ENCODE measurements at places on chromosomes 12 and 14.

DNA sequence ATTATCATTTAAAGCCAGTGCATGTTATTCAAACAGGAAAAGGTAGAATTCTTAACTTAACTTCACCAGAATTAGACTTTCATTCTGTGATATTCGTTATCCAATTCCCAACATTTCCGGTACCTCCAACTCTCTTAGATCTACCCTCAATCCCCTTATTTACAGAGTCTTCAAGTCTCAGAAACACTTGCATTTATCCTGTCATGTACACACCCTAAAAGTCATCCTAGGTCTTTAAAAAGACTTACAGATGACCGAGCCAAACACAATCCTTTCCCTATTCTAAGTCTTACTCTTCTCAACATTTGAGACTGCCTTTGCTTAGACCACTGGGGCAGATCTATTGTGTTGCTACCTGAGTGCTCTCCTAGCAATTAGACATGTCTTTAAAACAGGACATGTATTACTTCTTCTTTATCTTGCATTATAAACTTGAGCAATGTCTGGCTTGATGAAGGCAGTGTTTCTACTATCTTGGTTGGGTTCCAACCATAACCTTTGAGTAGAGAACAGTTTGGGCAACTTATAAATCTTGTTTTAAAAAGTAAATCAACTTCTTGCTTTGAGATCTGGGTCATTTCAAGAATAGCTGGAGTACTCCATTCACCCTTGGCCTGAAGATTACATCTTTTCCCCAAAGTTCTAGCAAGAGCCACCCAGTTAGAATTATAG, 140.6 kb upstream of the PLEKHG7 start:
- DNase-seq: no peak

DNA sequence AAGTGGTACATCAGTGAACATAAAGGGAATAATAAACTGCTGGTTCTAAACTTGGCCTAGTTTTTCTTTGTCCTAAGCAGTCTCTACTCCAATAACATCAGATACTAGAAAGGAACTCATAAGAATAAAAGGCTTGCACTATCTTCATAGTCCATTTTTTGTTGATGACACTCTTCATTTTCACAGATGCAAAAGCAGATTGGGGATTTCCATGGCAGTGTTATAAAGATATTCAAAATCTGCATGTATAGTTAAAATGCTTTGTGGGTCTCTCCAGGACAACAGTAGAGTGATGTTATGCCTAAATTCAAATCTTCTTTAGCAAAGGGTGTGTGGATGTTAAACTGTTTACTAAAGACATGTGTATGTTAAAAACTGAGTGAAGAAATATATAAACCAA, 745.8 kb downstream of the TRHDE start:
- no peak for DNase-seq

DNA sequence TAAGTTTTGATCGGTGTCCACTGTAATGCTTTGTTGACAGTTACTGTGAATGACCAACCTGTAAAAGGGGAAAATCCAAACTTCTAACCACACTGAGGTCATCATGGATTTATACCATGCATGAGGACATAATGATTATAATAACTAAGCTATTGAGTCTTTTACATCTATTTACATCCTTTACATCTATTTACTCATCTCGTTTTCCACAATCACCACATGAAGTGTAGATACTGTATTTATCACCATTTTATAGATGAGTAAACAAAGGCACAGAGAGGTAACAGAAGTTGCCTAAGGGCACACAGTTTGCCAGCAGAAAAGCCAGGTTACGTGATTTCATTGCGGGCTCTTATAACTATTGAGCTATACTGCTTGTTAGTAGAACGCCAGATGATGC, 27.9 kb upstream of the EID3 start:
- DNase-seq: no peak

DNA sequence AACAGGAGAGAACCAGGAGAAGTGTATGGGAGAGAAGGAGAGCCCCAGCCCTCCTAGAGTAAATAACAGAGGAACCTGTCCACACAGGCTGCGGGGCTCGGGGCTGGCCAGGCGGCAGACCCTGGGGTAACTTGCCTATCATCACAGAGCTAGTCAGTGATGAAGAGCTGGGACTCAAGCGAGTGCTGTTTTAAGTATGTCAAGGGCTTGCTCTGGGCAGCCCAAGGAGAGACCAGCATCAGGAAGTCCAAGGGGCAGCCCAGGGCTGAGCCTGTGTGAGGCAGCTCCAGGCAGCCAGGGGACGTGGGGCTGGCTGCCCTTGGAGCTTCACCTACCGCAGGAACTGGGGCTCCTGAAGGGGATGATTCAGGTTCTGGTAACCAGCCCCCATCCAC, 10.0 kb downstream of the VWF start:
- no peak for DNase-seq

DNA sequence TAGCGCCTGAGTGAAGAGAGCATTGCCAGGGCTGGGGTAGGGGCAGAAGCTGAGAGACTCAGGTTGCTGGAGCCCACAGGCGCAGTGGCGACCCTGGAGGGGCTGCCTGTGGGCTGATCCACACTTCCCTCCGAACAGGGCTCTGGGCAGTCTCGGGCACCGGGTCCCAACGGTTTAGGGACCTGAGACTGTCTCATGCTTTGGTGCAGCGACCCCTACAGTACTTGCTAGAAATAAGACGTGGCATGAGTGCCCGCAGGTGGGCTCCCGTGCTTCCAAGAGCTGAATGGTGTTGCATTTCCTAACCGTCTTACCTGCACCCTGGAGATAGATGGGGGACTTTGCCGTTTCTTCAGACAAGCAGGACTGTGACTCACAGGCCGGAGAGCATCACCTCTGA, 57.4 kb downstream of the AACS start:
- DNase-seq: no peak

GRCh38 chr12:132661972-132662371, 25.2 kb downstream of the POLE start:
- no peak for DNase-seq

DNA sequence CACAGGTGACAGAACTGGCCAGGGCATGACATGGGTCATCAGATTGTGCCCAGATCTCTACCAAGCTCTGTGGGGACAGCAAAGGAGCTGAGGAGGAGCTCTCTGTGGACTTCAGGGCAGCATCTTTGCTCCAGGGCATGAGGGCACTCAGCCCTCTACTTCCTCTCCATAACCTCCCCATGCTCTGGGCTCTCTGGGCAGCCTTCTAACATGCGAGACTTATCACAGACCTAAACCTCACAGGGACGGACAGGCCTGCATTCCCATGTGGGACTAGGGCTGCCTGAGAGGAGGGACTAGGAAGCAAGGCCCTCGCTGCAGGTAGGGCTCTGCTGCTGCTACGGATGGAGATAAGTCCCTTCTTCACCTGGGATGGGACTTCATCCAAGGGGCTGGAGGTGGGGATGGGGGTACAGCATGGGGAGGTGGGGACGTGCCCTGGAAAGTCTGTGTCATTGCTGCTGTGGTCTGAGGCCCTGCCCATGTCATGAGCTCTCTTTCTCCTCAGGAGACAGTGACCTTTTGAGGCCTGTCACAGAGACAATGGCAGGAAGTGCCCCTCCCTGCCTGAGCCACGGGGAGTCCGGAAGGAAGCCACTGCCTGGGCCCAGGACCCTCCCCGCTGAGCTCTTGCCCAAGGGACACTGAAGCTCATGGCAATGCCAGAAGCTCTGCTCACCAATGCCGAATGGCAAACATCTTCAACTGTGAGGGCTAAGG, 44.1 kb downstream of the PITPNM2 start:
- peak; percentile 15 for DNase-seq

DNA sequence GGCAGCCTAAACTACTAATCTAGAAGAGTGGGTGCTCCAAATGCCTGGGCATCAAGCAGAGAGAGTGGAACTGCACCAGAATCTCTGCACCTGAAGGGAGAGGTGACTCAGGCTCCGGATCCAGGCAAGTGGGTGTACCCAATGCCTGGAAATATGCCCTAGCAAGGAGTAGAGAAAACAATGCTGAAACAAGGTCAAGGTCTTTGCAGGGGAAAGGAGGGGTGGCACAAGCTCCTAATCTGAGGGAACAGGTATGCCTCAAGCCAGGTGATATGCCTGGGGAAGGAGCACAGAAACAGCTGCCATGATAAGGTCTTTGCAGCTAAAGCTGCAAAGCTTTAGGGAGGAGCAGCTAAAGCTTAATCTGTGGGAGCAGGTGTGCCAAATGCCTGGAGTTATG, 136.0 kb upstream of the KITLG start:
- no peak for DNase-seq

DNA sequence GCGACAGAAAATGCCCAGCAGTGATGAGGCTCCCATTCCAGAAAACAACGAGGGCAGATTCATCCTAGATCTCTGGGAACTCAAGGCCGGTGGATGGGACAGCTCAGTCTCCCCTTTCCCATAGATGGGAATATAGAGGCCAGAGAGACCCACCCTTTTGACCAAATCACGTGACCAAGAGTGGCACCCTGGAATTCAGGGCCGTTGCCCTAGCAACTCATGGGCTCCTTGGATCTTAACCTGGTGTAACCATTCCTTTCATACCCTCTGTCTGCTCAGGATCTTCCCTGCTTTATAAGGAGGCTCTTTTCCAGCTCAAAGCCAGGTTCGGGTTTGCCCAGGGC, 8.4 kb upstream of the LRTM2 start:
- no peak for DNase-seq

DNA sequence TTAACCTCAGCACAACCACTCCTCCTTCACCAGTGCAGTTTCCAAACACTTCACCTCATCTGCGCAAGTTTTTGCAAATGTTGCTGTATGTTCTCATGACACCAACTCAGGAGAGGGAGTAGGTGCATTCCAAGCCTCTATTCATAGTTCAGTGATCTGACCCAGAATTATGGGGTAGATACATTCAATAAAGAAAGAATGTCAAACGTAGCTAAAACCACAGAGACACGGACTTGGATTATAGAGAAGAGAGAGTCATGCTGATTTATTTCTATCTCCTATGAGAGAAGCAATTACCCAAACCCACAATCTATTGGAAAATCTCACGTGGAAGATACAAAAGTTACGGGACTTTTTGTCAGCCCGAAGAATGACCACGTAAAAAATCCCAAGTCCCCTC, 1006.0 kb upstream of the TMEM132C start:
- no peak for DNase-seq

- DNase-seq: no peak
Measured at GRCh38 chr12:48525332-48525731, at the start of gene OR8S1. Gene OR8S1, plus strand, starts transcription at chr12:48525632. Its CDS starts 0 bp downstream, at chr12:48525632.

DNA sequence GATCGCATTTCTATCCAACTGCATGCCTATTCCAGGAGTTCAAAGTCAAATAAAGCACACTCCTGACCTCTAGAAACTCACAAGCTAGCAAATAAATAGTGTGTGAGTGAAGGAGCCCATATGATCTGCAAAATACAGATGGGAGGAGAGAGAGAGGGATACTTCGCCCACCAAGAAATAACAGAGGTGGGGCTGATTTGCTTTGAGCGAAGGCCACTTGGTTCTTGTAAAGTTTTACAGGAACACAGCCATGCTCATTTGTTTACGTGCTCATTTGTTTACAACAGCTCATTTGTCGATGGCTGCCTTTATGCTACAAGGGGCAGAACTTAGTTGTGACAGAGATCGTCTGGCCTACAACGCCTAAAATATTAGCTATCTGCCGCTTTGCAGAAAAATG, 63.4 kb upstream of the GPATCH2L start:
- DNase-seq: no peak

DNA sequence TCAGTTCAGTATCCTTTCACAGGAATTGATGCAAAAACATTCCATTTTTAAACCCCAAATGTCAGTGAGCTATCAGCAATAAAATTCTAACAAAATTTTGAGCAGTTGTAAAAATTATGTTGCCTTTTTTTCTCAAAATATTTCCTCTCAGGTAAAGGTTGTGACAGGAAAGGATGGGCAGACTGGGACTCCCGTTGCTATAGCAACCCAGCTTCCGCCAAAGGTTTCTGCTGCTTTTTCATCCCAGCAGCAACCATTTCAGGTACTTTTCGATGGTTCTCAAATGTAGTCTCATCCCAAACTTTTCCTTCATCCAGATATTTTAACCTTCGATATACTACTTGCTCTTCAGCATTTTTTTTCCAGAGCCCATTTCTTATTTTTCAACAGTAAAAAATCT, 13.6 kb downstream of the EP400 start:
- DNase-seq: no peak

DNA sequence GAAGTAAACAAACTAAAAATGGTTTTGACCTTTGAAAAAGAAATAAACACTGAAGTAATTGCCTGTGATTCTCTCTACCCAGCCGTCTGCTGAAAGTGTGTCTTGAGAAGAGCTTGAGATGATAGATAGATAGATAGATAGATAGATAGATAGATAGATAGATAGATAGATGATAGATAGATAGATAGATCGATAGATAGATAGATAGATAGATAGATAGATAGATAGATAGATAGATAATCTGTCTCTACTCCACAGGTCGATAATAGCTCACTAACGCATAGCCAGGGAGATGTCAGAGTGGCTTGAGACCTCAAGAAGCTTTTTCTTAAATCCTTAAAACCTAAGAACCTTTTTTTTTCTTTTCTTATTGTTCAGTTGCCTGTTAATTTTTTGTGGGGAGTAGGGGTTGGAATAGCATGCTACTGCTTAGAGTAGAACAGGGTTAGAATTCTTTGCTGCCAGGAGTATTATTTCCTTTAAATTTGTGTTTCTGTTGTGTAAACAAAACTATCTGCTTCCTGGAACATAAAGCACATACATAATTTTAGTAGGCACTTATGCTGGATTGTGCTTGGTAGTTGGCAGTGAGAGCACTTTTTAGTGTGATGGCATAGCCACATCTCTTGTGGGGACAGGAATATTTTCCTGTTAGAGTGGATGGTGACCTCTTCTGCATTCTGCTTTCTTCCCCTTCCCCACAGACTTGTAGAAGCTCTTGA, 169.5 kb downstream of the FBXL14 start:
- no peak for DNase-seq

DNA sequence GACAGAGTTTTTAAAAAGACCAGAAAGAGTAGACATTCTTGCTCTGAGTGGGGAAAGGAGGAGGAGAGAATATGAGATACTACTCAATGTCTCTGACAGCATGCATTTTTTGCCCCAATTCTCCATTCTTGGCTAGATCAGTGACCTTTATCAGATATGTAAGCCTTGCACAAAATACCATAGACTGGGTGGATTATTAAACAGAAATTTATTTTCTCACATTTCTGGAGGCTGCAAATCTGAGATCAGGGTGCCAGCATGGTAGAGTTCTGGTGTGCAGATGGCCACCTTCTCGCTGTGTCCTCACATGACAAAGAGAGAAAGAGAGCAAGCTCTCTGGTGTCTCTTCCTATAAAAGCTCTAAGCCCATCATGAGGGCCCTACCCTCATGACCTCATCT, 38.6 kb downstream of the ANKS1B start:
- DNase-seq: no peak

- DNase-seq: no peak
Measured at GRCh38 chr14:39812532-39813320, 380.5 kb upstream of the FBXO33 start.

GRCh38 chr14:36340276-36340890, 19.9 kb upstream of the MBIP start:
- no peak for DNase-seq

- no peak for DNase-seq
Measured at GRCh38 chr12:53230108-53230845, 1.7 kb downstream of the RARG start.

DNA sequence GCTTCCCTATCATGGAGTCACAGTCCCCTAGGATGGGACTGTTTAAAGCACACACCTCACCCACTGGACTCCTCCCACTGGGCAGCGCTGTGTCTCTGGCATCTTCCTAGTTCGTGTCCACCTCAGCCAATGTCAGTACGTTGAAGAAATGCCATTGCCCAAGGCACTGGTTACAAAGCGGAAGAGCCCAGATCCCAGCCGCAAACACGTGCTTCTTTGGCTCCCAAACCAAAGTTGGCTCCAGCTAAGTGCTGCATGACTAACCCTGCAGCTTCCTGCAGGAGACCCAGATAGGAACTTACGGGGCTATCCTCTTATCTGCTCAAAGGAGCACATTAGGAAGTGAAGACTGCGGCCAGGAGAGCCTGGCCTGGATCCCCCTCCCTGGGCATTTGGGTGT, 9.3 kb downstream of the SYNE3 start:
- DNase-seq: no peak
